ENCODE measurements at places on chromosomes 5 and 9. TPM values are rescaled to one million over a fixed set of nuclear protein-coding genes. Genes with fewer than 3 reads are reported as not detected.

SH3RF2 gene
- total RNA-seq = 0.02 TPM

GRCh38 chr9:129725795-129726251, 27.0 kb downstream of the PTGES start:
- DNase-seq = no peak

DNA sequence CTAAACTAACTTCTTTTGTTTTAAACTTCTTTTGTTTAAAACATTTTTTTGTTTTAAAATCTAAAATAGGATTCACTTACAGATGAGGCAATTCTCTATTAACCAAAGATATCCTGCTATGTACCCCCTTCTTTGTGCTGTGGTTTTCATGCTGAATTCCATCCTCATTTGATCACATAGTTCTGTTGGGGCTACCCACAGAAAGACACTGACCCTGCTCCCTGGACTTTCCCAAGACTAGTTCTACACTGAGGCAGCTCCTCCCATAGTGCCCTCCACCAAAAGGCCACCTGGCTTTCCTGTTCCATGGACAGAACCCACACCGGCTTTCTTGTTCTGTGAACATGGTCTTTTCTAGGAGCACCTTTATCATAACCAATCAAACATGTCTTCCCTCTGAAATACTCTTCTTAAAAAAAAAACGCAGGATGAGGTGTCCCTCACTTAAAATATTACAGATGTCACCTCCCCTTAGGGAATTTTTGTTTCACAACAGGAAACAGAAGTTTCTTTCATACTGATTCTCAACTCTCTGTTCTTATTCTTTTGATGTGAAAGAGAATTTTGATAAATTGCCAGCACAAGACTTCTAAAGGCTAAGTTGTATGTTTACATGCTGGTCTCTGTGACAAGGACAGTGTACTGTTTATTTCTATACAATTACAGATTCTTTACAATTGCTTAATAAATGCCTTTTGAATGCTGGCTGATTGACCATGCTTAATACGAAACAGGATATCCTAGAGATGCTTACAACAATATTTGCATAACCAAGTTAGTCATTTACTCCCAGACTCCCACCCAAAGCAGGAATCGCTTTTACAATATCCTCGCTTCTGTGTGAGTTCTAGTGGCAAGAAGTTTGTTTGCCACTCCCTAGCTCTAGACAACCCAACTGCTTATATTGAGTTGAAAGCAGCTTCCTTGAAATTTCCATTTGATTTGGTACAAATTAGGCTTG, 300.4 kb downstream of the DTWD2 start:
- no peak for DNase-seq

SLC1A3 gene
- not detected for total RNA-seq

Measured in activated CD4-positive, alpha-beta T cell treated with anti-CD3 and anti-CD28 coated beads, Interleukin-2, amount 10 ng/mL, durations not matched to agents 24 days and 14 days (primary cell).